ENCODE measurements at places on chromosomes 16 and 17. TPM values are rescaled to one million over a fixed set of nuclear protein-coding genes. Genes with fewer than 3 reads are reported as not detected.

Gene KRTAP4-6
- total RNA-seq = not detected

Gene KRT24
- not detected for total RNA-seq

Gene ABCC12
- not detected for total RNA-seq

Gene PLEKHH3
- 47.5 TPM for total RNA-seq

Gene ANKFN1
- total RNA-seq = 0.26 TPM

Gene RHBDL3
- 1.0 TPM for total RNA-seq

Gene KCNJ2
- total RNA-seq = 3.1 TPM

Gene HCRT
- total RNA-seq = not detected

Gene SULT1A2
- 1.8 TPM for total RNA-seq

- H3K27me3 ChIP-seq = no peaks in the 10 kb centered on the region
- no peak for DNase-seq
- H3K4me3 ChIP-seq = no peak overlapping the region
Observed at GRCh38 chr16:5393070-5393469, 295.5 kb upstream of the EEF2KMT start.

DNA sequence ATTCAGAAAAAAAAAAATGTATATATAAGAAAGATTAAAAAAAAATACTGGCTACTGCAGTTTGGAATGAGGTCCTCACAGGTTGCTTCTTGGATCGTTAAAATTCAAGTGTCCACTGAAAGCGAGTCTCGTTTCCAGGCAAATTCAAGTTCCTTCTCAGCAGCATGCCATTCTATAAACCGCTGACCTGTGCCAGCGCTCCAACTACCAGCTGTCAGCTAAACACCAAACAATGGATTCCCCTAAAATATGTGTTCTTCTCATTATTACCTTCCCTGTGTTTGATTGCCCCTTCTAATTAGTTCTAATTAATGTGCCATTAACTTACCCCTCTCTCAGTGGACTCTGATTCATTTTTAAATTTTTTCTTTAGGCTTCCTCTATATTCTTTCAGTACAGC is 92.4 kb downstream of the DNAH9 start:
- H3K27me3 ChIP-seq = no peaks in the 10 kb centered on the region
- no peak overlapping the region for H3K27ac ChIP-seq
- no peak for DNase-seq
- no peaks in the 10 kb centered on the region for H3K4me1 ChIP-seq

DNA sequence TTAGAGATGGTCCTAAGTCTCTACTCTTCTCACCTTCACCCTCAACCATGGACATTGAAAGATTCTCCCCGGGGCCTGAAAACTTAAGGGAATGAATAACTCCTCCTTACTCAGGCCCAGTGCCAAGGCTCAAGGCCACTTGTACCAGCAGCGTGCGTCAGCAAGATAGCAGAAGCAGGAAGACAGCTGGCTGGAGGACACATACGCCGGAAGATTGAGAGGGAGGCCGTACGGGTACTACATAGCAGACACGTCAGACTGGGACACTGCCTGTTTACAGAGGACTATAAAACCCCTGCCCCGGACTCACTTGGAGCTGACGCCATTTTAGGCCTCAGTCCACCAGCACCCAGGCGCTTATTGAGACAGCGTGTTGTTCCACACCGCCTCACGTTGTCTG is 75.8 kb upstream of the MED13 start:
- no peaks in the 10 kb centered on the region for H3K4me1 ChIP-seq
- no peak for DNase-seq
- H3K27me3 ChIP-seq = no peaks in the 10 kb centered on the region

GRCh38 chr16:86490859-86491639 is 19.3 kb upstream of the FOXF1 start:
- peaks cover 5% of the 10 kb centered on the region for H3K27me3 ChIP-seq
- DNase-seq = no peak
- no peak overlapping the region for H3K4me3 ChIP-seq
- no peak overlapping the region for H3K27ac ChIP-seq
- H3K36me3 ChIP-seq = no peaks in the 10 kb centered on the region

GRCh38 chr16:72894293-72895151 is 153.4 kb downstream of the ZFHX3 start:
- no peak for DNase-seq
- H3K36me3 ChIP-seq = no peaks in the 10 kb centered on the region
- H3K27me3 ChIP-seq = no peaks in the 10 kb centered on the region

GRCh38 chr16:87192452-87193073 is 124.6 kb downstream of the C16orf95 start:
- H3K4me3 ChIP-seq = no peak overlapping the region
- no peak for DNase-seq
- H3K27ac ChIP-seq = no peak overlapping the region
- no peaks in the 10 kb centered on the region for H3K36me3 ChIP-seq

GRCh38 chr16:84518804-84519341 is 14.4 kb upstream of the MEAK7 start:
- peak; percentile 68 for DNase-seq
- no peak overlapping the region for H3K4me3 ChIP-seq
- no peak overlapping the region for H3K27ac ChIP-seq
- H3K4me1 ChIP-seq = no peaks in the 10 kb centered on the region

DNA sequence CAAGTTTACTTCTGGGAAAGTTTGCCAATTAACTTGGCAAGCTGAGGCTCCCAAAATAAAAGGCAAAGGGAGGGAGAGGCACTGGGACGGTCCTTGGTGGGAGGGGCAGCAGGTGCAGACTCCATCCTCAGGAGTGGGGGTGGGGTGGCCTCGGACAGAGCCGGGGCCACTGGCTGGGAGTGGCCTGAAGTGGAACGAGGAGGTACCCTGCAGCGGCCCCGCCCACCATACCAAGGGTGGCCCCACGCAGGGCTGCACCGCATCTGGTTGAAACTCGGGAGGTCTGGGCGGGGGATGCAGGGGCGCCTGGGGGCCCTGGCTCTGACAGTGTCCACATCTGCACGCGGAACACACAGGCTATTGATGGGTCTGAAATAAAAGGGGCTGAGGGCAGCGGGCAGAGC is 42.4 kb upstream of the SLC38A10 start:
- no peaks in the 10 kb centered on the region for H3K27me3 ChIP-seq
- H3K27ac ChIP-seq = no peak overlapping the region
- no peaks in the 10 kb centered on the region for H3K36me3 ChIP-seq
- DNase-seq = no peak
- H3K4me3 ChIP-seq = no peak overlapping the region

DNA sequence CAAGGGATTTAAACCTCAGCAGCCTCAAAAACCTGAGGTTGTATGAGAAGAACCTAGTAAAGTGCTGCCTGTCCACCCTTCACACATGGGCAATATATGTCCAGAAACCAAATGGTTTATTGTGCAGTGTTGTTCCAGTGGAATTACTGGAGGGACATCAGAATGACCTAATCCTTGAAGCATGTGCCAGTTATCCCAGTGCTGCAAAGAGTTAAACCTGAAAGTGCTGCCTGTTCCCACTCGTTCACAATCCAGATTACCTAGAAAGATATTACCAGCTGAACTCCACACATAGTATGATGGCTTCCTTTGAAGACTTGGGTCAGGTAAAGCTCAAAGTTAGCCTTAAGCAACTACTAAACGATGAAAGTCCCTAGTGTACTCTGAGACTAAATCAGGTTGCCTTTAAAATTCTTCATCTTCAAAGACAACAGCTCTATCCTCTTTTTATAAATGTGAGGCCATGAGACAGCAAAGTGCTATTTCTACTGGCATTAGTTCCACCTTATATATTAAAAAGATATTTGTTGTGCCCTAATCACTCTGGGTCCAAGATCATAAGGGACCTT is 133.1 kb downstream of the SNX11 start:
- no peak for DNase-seq
- no peaks in the 10 kb centered on the region for H3K36me3 ChIP-seq
- no peak overlapping the region for H3K27ac ChIP-seq
- H3K27me3 ChIP-seq = no peaks in the 10 kb centered on the region
- H3K4me3 ChIP-seq = no peak overlapping the region

DNA sequence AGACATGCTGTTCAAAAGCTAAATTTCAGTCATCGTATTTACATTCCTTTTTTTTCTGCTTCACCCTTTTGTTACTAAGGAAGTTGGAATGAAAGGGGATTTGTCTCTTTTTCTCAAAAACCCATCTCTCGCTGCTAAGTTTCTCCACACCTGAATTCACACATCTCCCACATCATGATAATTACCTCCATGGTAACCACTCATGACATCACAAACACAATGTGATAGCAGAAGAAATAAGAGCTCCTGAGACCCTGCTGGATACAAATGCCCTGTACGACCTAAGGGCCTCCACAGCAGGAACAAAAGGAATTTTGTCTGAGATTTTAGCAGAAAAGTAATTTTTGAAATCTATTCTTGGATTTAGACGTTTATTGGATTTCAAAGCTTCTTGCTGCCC is 82.6 kb upstream of the GNAO1 start:
- DNase-seq = no peak
- no peak overlapping the region for H3K27ac ChIP-seq
- no peak overlapping the region for H3K4me3 ChIP-seq
- no peaks in the 10 kb centered on the region for H3K4me1 ChIP-seq

- H3K36me3 ChIP-seq = no peaks in the 10 kb centered on the region
- no peak for DNase-seq
- no peaks in the 10 kb centered on the region for H3K4me1 ChIP-seq
- no peak overlapping the region for H3K4me3 ChIP-seq
- no peaks in the 10 kb centered on the region for H3K27me3 ChIP-seq
Observed at GRCh38 chr17:55466671-55467070, 44.6 kb downstream of the SMIM36 start.

DNA sequence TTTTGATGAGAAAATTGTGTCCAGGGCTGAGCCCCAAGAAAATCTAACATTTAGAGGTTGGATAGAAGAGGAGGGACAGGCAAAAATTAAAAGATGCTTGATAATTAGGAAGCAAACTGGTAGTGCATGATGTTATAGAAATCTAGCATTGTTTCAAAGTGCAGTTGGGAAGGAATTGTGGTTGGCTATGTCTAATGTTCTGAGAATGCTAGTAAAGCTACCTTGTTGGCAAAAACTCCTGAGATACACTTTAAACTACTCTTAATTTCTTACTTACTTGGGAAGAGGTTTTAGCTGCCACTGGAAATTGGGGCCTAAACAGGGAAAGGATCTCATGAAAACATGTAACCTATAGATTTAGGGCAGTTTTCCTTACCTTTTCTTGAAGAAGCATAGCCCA is 48.3 kb downstream of the MAP2K4 start:
- no peak for DNase-seq
- H3K4me3 ChIP-seq = no peak overlapping the region
- no peak overlapping the region for H3K27ac ChIP-seq
- H3K4me1 ChIP-seq = no peaks in the 10 kb centered on the region
- H3K36me3 ChIP-seq = no peaks in the 10 kb centered on the region

GRCh38 chr17:36657763-36658490 is 56.5 kb downstream of the MRM1 start:
- no peak for DNase-seq
- no peaks in the 10 kb centered on the region for H3K36me3 ChIP-seq
- no peaks in the 10 kb centered on the region for H3K4me1 ChIP-seq
- H3K4me3 ChIP-seq = no peak overlapping the region

Data from aorta (tissue), 5 donors.